Esophagus muscularis mucosa (tissue), 4 donors: ENCODE measurements at places on chromosomes 11 and 22. TPM values are rescaled to one million over a fixed set of nuclear protein-coding genes. Genes with fewer than 3 reads are reported as not detected.

DNA sequence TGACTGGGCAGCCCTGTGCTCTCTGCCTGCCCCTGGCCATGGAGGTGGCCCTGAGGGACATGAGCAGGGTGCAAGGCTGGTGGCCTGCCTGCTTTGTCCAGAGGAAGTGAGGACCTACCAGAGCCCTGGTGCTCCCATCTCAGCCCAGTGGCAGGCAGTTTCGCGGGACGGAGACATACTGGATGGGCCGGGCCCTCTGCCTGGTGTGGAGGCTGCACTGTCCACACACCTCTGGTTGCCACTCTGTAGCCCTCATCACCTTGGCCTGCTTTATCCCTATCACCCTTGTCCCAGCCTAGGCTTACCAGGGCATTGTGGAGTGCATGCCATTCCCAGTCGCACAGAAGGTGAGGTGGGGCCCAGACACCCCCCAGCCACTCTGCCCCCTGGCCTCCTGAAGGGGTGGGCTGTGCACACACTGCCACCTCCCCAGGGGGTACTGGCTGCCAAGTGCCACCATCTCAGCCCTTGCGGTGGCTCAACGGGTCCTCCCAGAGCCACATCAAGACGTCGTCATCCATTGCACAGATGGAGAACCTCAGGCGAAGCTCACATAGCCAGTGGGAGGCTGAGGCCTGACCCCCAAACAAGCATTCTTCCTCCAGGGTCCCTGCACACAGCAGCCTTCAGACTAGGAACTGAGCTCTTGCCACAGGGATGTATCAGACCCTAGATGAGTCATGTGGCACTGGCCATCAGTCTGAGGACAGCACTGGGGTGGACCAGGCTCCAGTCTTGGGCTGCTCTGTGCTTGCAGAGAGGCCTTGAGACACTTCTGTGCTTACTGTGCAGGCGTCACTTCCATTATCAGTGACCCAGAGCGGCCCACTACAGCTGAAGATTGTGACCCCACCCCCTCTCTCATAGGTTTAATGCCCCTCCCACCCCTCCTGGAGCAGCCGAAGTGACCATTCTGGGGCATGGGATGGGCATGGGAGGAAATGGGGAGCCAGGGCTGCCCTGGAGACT, 176.1 kb downstream of the IGLL1 start:
- no peaks in the 10 kb centered on the region for H3K36me3 ChIP-seq
- no peaks in the 10 kb centered on the region for H3K27me3 ChIP-seq
- H3K4me3 ChIP-seq, result no peak overlapping the region

DNA sequence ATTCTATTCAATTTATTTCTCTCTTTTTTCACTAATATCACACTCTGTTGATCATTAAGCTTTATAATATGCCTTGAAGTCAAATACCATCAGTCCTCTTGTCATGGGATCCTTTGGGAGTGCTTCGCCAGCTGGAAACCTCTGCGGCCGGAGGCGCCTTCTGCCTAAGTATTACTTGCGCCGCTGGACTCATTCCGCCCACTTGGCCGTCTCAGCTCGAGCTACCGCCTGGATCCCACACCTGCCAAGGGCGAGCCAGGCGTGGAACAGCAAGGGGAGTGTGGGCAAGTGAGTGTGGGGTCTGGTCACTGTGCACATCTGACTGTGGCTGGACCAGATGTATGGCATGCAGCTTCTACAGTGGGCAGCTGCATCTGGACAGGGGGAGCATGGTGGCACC, 9.1 kb upstream of the MAP6 start:
- peaks cover 7% of the 10 kb centered on the region for H3K27me3 ChIP-seq
- no peaks in the 10 kb centered on the region for H3K4me1 ChIP-seq
- H3K4me3 ChIP-seq, result no peak overlapping the region
- no peak for DNase-seq
- H3K27ac ChIP-seq, result no peak overlapping the region
- H3K36me3 ChIP-seq, result no peaks in the 10 kb centered on the region

DNA sequence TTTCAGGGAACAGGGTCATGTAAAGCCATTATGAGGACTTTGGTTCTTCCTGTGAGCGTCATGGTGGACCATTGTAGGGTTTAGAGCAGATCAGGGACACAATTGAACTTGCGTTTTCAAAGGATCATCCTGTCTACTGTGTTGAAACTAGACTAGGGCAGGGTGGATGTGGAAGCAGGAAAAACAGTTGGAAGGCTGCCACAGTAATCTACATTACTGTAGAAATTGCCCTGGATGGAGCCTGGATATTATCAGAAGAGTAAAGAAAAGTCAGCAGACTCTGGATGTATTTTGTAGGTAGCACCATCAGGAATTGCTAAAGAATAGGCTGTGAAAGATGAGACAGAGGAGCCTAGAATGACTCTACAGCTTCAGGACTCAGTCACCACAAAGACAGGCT, 5.4 kb downstream of the POU2AF2 start:
- no peak overlapping the region for H3K27ac ChIP-seq
- no peaks in the 10 kb centered on the region for H3K36me3 ChIP-seq
- no peak overlapping the region for H3K4me3 ChIP-seq
- no peak for DNase-seq
- H3K27me3 ChIP-seq, result no peaks in the 10 kb centered on the region
- no peaks in the 10 kb centered on the region for H3K4me1 ChIP-seq

- no peak overlapping the region for H3K4me3 ChIP-seq
- DNase-seq, result peak; percentile 90
- no peaks in the 10 kb centered on the region for H3K36me3 ChIP-seq
- peaks cover 20% of the 10 kb centered on the region for H3K27me3 ChIP-seq
- H3K27ac ChIP-seq, result no peak overlapping the region
Measured at GRCh38 chr11:2265396-2265795, 5.0 kb downstream of the ASCL2 start.

Gene ESAM
- total RNA-seq, result 10.8 TPM
